Bladder microvascular endothelial cell (primary cell): ENCODE measurements at places on chromosomes 2 and 18. TPM values are rescaled to one million over a fixed set of nuclear protein-coding genes. Genes with fewer than 3 reads are reported as not detected.

The OSGEPL1 gene
- 4.2 and 7.0 TPM in 2 replicates for total RNA-seq

The RRM2 gene
- 38.2 and 38.6 TPM in 2 replicates for total RNA-seq

The DYNC2LI1 gene
- total RNA-seq, result 6.0 and 10.5 TPM in 2 replicates

The CCDC178 gene
- total RNA-seq, result 1.4 and 3.9 TPM in 2 replicates

The CTIF gene
- total RNA-seq, result 11.0 and 31.2 TPM in 2 replicates

The HJURP gene
- 11.0 and 17.2 TPM in 2 replicates for total RNA-seq

The RAB6C gene
- total RNA-seq, result 0.06 TPM in 1 of 2 replicates, not detected in the other

The HOXD3 gene
- 7.6 and 16.0 TPM in 2 replicates for total RNA-seq

The LYPD6 gene
- 1.5 and 15.9 TPM in 2 replicates for total RNA-seq
